Urinary bladder (tissue), 4 donors: ENCODE measurements at places on chromosomes 7 and 10. TPM values are rescaled to one million over a fixed set of nuclear protein-coding genes. Genes with fewer than 3 reads are reported as not detected.

GRCh38 chr7:117803476-117803875 is 69.8 kb downstream of the CTTNBP2 start:
- no peak for DNase-seq

DNA sequence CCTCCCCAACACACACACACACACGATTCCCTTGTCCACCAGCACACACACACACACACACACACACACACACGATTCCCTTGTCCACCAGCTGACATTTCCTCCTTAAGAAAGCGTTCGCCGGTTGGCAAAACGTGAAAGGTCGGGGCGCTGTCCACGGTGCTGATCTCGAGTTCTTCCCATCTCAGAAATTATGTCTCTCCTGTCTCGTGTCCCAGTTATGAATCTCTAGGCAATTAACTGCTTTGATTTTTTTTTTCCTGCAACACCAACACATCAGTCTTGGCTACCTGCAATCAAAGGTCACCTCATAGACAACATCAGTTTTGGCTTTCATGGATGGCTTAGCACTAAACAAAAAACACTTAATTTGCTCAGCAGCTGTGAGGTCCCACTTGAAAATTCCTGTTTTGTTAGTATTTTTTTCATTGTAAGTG is 1.9 kb downstream of the INA start:
- DNase-seq = no peak

Gene OPN4
- total RNA-seq = not detected

- peak; percentile 18 for DNase-seq
These were observed 574.6 kb downstream of the GRID1 start for GRCh38 chr10:85791818-85792532.

Gene TMEM140
- 9.2 TPM for total RNA-seq

Gene ELFN1
- 2.5 TPM for total RNA-seq

- no peak for DNase-seq
These were observed 89.7 kb downstream of the HIPK2 start for GRCh38 chr7:139687980-139688632.

GRCh38 chr7:106640368-106641141 is 20.4 kb downstream of the CCDC71L start:
- DNase-seq = no peak

DNA sequence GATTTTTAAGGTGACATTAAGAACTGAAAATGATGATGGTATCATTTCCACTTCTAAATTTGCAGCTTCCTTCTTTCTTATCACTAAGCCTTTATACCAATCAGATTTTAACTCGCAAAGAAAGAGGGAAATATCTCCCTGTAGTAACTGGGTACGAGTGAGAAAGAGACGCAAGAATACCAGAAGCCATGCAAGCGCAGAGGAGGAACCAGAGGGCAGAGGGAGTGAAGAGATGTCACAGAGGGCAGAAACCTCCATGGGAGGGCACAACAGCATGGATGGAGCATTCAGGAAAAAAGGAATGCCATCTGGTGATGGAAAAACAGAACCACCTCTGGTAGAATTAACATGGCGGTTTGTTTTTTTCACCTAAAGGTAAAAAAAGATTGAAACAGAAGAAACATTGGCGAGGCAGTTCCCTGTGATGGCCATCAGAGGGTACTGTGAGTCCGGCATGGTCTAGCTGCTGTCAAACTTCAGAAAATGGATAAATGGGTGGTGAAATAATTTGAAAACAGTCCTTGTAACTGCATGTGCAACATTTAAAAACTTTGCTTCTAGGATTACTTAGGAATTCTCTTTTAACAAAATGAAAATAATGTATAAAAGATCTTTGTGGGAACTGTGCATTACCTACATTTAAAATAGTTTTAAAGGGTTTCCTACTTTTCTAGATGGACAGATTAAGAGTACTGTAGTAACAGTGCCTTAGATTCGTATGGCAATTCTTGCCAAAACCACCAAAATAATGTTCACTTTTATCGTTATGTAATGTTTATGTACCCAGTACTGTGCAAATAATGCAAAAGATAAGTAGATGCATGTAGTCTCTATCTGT is 91.8 kb downstream of the ARHGAP12 start:
- no peak for DNase-seq

GRCh38 chr10:59324597-59324996 is 37.8 kb downstream of the FAM13C start:
- no peak for DNase-seq

DNA sequence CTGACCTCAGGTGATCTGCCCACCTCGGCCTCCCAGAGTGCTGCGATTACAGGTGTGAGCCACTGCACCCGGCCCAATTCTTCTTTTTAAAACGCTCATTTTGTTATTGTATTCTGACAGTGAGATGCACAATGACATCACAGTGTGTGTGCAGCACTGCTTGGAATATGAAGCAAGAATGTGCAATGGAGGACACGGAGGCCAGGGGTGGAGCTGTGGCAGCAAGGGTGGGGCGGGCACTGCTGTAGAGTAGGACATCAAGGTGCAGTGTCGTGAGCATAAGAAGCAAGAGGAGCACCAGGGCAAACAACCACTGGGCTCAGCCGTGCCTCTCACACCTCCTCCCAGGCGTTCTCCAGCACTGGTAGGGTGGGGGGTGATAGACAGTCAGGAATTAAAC is 26.8 kb upstream of the GRID1 start:
- DNase-seq = no peak

Gene RHOBTB1
- 45.8 TPM for total RNA-seq

GRCh38 chr10:84333864-84334451 is 5.6 kb downstream of the CCSER2 start:
- no peak for DNase-seq

- DNase-seq = no peak
These were observed 26.8 kb downstream of the ACADSB start for GRCh38 chr10:123035467-123036086.

Gene KCND2
- total RNA-seq = 5.9 TPM

DNA sequence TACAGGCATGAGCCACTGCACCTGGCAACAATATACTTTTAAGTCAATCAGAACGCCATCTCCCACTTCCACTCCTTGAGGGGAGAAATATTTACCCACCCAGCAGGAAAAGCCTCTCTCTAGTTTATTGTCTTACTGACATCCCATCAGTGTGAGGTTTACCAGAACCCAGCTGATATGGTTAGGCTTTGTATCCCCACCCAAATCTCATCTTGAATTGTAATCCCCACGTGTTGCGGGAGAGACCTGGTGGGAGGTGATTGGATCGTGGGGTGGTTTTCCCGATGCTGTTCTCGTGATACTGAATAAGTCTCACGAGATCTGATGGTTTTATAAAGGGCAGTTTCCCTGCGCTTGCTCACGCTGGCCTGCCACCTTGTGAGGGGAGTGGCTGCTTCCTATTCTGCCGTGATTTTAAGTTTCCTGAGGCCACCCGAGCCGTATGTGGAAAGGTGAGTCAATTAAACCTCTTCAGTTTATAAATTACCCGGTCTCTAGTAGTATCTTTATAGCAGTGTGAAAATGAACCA is 37.5 kb upstream of the TPK1 start:
- DNase-seq = no peak

DNA sequence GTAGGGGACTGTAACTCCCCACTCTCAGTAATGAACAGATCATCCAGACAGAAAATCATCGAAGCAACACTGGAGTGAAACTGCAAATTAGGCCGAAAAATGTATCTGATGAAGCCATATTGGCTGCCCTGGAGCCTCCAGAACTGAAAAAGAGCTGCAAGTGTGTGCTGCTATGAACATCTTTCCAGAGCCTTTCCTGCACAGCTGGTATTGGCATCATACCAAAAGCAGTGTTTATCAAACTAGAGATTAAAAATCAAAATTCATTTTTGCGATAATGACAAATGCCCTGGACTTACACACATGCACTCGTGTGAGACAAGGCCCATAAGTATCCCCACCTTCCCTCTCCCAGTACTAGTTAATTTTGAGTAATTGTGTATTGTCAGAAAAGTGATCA is 6.8 kb upstream of the CLDN12 start:
- no peak for DNase-seq

Gene WDR37
- 12.2 TPM for total RNA-seq

GRCh38 chr10:6516281-6516928 is 63.7 kb downstream of the PRKCQ start:
- DNase-seq = no peak

- no peak for DNase-seq
These were observed 43.7 kb upstream of the GNA12 start for GRCh38 chr7:2887816-2888215.

DNA sequence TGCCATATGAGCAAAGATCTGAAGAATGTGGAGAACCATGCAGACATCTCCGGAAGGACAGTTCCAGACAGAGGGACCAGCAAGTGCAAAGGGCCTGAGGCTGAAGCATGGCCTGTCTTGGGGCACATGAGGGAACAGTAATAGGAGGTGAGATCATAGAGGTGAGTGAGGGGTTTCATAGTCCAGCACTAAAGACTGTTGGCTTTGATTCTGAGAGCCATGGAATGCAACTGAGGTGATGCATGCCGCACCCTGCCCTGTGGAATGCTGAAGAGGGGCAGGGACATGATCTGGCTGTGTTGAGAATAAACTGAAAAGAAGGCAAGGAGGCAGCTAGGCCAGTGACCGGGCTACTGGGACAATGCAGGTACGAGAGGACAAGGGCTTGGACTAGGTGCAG is 253.1 kb upstream of the KLF14 start:
- DNase-seq = no peak

Gene MYOF
- 99.1 TPM for total RNA-seq

Gene FGFBP3
- 1.5 TPM for total RNA-seq

DNA sequence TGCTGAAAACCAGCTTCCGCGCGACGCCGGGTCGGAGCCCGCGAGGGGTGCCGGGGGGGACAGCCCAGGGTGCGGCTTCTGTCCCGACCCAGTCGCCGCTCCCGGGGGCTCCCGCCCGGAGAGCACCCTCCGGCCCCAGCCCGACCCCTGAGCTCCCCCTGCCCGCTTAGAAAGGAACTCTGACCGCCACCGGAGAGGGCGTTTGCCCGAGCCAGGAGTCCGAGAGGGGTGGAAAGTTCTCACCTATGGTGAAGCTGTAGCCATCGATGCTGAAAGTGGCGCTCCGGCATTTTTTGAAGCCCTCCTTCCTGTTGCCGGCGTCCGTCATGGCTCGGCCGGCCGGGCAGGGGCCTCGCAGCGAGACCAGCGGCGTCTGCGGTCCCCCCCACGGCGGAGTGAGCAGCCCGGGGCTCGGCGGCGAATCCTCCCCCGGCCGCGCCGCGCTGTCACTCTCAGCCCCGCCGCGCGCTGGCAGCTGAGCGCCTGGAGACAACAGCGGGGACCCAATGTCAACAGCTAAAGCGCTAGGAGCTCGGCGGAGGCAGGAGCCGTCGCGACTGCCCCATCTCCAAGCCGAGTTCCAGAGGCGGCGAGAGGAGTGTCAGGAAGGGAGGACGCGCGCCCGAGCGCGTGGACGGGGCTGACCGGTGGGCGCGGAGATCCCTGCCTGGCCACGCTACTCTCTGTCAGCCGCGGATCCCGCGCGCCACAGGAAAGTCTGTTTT is 191.6 kb downstream of the LSM5 start:
- DNase-seq = no peak

GRCh38 chr7:129824291-129825208 is 128.2 kb downstream of the UBE2H start:
- DNase-seq = no peak

DNA sequence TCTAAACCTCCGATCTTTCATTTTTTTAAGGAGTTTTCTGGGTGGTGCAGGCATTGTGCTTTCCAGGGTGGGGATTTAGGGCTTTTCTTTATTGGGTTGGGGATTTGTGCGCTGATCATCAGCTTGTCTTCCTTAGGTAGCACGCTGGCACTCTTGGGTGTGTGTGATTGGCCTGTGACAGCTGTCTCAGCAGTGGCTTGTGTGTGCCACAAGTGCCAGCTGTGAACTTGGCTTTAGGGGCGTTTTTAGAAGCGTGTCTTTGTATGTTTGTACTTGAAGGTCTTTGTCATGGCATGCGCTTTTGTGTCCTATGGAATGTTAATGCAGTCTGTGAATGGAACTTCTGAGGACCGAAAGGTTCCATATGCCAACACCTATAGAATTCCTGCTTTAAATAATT is 788 bp downstream of the AKAP9 start:
- peak; percentile 67 for DNase-seq

DNA sequence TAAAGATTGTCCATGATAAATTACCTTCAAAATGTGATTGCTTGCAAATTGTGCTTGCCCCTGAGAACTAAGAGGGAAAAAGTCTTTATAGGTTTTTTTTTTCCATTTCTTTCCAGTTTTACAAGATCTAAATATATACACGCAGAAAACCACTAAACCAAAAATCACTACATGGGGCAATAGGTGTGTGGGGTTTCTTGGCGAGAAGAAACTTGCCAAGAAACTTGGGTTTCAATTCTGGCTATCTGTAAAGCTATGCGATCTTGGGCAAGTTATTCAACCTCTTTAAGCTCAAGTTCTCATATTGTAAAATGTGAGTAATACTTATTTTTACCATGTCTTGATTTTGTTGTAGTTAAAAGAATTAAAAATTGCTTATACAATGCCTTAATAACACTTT is 17.0 kb downstream of the CUBN start:
- DNase-seq = no peak

GRCh38 chr7:2903682-2904162 is 59.6 kb upstream of the GNA12 start:
- DNase-seq = no peak

Gene CNPY1
- total RNA-seq = 0.32 TPM

Gene NODAL
- total RNA-seq = not detected

Gene KCNMA1
- 105 TPM for total RNA-seq

Gene IGFBP1
- not detected for total RNA-seq

- DNase-seq = no peak
These were observed 137.3 kb upstream of the CCDC6 start for GRCh38 chr10:60043561-60044241.

- no peak for DNase-seq
These were observed 28.6 kb downstream of the KAT6B start for GRCh38 chr10:74855027-74855426.

- DNase-seq = no peak
These were observed 239.6 kb downstream of the SKIDA1 start for GRCh38 chr10:21285742-21286331.

DNA sequence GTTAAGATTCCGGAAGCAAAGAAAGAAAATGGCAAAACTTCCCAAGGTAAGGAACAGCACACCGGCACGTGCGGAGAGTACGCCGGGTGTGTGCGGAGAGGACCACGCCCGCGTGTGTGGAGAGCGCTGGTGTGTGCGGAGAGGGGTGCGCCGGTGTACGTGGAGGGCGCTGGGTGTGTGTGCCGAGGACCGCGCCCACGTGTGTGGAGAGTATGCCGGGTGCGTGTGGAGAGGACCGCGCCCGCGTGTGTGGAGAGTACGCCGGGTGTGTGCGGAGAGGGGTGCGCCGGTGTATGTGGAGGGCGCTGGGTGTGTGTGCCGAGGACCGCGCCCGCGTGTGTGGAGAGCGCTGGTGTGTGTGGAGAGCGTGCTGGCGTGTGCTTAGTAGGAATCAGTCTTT is 48.6 kb upstream of the DPYSL4 start:
- no peak for DNase-seq

GRCh38 chr7:143975617-143976016 is 21.0 kb downstream of the OR2F1 start:
- no peak for DNase-seq
